ENCODE measurements at places on chromosomes 13 and 19.

DNA sequence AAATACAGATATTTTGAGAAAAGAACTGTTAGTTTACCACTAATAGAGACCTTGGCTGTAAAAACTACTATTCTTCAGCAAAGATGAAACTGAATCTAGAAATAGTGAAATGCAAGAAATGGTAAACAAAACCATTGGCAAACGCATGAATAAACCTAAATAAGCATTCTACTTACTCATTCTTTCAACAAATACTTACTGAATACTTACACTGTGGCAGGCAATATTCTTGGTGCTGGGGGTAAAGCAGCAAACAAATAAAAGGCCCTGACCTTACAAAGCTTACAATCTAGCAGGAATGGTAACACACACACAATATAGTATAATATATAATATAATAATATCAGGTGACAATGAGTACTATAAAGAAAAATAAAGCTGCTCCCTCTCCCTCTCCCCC is 38.7 kb downstream of the KATNAL1 start:
- DNase-seq: no peak

GRCh38 chr13:102392481-102393209 is 9.2 kb downstream of the FGF14 start:
- no peak for DNase-seq

DNA sequence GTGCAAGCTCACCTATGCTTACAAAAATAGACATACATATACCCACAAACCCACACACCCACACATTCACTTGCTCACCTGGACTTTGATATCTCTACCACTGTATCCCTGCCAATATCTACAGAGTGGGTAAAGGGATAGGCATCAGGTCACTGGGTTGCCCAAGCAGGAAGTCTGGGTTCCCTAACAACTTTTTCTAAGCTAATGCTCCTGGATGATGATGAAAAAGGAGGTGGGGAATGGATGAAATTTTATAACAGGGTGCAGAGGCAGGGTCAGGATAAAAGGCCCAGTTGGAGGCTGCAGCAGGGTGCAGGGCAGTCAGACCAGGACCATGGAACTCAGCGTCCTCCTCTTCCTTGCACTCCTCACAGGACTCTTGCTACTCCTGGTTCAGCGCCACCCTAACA is at the start of gene CYP2B6:
TSS of gene CYP2B6 (plus strand) at position 311 of the 410 bp plus-strand sequence. CDS start at position 335, 24 bp downstream.
- no peak for DNase-seq

- DNase-seq: no peak
These were observed 38.6 kb upstream of the POP4 start for GRCh38 chr19:29567366-29567915.

- no peak for DNase-seq
These were observed at the start of gene ZNF560 for GRCh38 chr19:9498183-9498902. ZNF560 (minus strand) TSS chr19:9498616; CDS start chr19:9475313, 23,303 bp downstream.

- DNase-seq: no peak
These were observed 57.7 kb upstream of the ZDHHC20 start for GRCh38 chr13:21516805-21517204.

DNA sequence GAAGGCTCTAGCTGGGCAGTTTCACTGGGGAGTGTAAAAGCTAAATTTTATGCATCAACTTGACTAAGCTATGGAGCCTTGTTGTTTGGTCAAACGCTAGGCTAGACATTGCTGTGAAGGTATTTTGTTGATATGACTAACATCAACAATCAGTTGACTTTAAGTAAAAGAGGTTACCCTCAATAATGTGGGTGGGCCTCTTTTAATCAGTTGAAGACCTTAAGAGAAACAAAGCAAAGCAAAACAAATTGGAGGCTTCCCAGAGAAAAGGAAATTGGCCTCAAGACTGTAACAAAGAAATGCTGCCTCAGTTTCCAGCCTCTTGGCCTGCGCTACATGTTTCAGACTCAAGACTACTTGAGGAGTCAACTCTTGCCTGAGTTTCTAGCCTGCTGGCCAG is 50.0 kb upstream of the TSC22D1 start:
- no peak for DNase-seq

DNA sequence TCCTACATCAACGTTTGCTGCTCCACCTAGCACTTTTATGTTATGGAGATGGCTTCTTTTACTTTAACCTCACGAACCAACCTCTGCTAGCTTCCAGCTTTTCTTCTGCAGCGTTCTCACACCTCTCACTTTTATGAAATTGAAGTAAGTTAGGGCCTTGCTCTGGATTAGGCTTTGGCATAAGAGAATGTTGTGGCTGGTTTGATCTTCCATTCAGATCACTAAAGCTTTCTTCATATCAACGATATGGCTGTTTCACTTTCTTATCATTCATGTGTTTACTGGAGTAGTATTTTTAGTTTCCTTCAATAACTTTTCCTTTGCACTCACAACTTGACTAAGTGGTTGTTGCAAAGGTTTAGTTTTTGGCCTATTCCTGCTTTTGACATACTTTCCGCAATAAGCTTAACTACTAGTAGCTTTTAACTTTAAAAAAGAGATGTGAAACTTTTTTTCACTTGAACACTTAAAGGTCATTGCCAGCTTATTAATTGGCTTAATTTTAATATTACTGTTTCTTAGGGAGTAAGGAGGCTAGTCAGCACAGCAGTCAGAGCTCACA is 60.0 kb upstream of the SPRY2 start:
- DNase-seq: no peak

- DNase-seq: no peak
These were observed 154.2 kb downstream of the LHFPL6 start for GRCh38 chr13:39448834-39449233.

DNA sequence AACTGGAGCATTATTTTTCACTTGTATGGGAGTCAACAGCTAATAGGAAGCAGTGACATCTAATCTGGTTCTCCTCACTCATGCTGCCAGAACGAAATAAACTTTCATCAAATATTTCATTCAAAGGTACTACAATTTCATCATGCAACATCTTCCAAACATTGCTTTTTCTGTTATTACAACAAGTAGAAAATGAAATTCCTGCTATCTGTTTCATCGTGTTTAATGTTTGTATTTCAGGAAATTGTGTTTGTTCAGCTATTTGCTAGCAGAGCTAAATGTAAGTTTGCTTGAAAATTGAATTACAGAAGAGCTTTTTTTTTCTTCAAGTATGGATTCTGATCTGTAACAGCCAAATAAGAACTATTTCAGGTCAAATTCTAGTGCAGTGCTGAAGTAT is 90.1 kb downstream of the SLITRK6 start:
- DNase-seq: no peak

DNA sequence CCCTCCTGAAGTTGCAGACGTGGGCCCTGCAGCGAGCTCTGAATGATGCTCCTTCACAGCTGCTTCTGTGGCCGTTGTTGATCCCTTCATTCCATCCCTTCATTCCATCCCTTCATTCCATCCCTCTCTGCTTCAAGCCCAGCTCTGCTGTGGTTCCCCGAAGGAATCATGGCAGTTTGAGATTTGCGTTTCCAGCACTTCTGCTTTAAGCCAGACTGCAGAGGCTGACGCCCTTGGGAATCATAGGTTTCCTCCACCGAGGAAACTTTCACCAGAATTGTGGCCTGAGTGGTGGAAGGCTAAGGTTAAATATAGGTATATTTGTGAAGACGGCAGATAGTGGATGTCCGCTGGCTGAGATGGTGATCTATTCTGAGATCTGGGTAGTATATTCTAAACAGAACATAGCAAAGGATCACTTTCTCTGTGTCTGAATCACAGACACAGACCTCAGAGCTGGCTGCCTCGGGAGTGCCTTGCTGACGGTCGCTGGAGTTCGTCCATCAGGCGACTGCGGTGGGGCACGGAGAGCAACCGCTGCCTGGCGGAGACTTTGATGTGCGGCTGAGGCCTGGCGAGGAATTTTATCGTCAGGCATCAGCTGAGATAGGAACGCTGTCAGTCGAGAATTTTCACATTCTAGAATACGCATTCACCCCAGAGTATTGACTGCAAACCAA is 42.8 kb upstream of the DCUN1D2 start:
- no peak for DNase-seq

DNA sequence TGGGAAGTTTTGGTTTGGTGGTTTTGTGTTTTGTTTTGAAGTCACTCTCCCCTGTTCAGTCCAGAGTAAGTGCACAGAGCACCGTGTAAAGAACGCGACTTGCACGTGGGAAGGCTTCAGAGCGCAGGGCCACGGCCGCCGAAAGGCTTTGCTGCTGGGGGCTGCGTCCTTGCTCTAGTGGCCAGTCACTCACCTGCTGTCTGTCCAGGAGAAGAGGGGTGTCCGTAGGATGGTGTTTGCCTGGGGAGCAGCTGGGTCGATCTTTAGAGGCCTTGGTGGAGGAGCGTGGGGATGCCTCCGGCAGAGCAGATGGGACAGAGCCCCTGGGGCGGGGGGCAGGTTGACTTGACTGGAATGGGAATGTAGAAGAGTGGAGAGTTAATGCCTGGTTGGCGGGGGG is 116.6 kb upstream of the MCF2L start:
- DNase-seq: no peak

- DNase-seq: no peak
These were observed 13.3 kb downstream of the SPATA13 start for GRCh38 chr13:24173795-24174194.

DNA sequence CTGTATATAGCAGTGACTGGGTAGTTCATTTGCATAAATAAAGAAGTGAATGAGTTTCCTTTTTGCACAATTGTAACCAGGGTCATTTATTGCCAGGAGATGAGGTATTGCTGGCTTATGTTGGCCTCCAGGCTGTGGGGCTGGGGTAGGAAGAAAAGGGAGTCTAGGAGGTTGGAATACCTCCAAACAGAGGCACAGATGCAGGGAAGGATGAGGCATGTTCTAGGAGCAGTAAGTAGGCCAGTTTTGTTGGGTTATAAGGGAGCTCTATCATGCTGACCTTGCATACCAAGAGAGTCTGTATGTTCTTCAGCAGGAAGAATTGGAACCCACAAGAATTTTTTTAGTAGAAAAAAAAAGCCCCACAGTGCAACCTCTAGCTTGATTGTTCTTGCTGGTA is 17.2 kb upstream of the CYSLTR2 start:
- no peak for DNase-seq

GRCh38 chr19:9789066-9789465 is 20.5 kb upstream of the ZNF846 start:
- DNase-seq: no peak

GRCh38 chr13:50437252-50437651 is 406.2 kb downstream of the DLEU7 start:
- no peak for DNase-seq

- DNase-seq: no peak
These were observed 110.9 kb upstream of the ARGLU1 start for GRCh38 chr13:106678646-106679418.

- no peak for DNase-seq
These were observed 247.9 kb downstream of the DACH1 start for GRCh38 chr13:71619096-71619495.

DNA sequence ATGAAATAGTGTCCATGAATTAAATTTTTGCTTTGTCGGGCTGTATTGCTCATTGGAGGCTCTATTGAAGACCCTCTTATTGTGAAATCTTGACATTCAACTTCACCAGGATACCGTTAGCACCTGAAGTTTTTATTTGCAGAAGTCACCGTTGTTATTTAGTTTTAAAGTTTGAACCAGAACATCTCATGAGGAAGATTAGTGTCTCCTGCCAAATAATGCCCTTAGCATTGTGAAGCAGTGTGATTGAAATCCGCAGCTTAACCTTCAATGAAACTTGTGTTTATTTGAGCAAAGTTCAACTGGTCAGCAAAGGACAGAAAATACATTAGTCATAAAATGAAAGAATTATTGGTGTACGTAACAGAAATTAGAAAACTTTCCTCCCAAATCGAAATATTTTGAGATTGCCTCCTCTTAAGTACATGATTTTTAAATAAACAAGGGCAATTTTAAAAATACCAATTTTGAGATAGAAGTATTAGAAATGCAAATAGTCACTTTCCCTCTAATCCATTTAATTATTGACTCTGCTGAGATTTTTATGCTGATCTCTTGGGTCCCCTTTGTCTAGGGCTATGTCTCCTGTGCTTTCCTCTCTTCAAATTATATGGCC is 84.4 kb downstream of the WDFY2 start:
- DNase-seq: no peak

GRCh38 chr13:25768838-25769237 is 283.0 kb downstream of the SHISA2 start:
- no peak for DNase-seq

DNA sequence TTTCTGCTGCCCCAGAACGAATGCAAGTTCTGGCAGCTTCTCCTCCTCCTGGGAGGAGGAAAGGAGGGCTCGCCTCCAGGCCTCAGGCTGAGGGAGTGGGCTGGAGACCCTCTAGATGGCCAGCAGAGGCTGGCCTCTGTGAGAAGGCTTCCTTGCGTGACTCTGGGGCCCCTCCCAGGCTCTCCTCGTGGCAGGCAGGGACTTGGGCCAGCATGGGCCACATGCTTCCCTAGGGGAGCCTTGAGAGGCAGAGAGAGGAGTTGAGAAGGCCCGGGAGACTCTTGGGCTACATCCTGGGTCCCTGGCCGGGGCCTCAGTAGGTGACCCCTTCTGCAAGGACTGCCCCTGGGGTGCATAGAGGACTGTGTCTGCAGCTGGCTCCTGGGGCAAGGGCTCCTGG is 25.9 kb downstream of the LYL1 start:
- no peak for DNase-seq

DNA sequence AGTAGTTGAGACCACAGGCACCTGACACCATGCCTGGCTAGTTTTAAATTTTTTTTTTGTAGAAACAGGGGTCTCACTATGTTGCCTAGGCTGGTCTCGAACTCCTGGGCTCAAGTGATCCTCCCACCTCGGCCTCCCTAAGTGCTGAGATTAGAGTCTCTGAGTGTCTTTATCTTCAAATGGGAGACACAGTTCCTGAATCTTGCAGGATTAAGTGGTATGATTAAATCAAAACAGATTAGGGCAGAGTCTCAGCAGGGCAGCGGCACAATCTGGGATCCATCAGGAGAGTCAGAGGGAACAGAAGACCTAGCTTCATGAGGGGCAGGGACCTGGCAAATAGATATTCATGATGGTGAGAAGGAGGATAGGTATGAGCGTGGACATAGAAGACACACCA is 953 bp downstream of the RLN3 start:
- DNase-seq: no peak

GRCh38 chr19:7145494-7145893 is 76.0 kb downstream of the ZNF557 start:
- DNase-seq: no peak

DNA sequence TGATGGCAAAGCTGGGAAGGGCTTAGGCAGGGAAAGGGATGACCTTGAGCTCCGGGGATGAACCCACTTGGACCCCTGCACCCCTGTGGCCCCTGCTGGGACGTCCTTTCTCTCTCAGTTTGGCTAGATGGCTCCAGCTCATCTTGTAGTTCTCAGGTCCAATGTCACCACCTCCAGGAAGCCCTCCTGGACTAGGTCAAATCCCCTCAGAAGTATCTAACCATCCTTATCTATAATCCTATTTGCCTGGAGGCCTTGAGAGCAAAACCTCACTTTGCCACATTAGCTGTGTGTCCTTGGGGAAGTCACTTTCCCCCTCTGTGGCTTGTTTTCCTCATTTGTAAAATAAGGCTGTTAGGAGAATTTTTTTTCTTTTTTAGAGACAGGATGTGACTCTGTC is 42.7 kb upstream of the NFIC start:
- no peak for DNase-seq

DNA sequence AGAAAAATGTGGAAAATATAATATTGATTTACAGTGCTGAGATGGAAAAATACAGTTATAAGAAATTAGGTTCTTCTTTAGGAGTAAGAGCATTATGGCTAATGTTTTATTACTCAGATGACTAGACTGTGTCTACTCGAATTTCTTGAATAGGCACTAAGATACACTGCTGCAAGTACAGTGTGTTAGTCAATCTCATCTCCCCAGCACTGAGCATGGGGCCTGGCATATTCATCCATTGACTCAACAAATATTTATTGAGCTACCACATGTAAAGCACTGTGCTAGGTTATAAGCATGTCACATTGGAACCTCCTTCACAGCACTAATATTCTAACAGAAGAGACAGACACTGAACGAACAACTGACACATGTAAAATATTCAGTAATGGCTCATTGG is 242.5 kb upstream of the GPC6 start:
- no peak for DNase-seq

GRCh38 chr13:110536006-110536693 is 25.4 kb downstream of the RAB20 start:
- DNase-seq: no peak
